ENCODE measurements at places on chromosomes 12 and 14.

DNA sequence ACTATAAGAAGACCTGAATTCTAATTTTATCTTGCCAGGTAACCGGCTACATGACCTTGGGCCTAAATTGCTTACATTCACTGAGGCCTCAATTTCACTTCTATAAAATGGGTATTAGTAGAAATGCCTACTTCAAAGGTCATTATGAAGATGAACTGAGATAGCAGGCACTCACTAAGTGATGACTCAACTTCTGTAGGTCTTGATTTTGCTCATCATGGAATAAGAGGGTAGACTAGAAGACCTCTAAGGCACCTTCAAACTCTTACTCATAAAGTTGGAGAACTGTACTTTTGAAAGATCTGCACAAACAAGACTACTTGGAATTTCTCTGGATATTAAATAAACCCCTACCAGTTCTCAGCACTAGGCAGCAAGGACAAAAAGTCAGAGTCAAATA lies 39.3 kb upstream of the FRMD6 start:
- no peak for DNase-seq

DNA sequence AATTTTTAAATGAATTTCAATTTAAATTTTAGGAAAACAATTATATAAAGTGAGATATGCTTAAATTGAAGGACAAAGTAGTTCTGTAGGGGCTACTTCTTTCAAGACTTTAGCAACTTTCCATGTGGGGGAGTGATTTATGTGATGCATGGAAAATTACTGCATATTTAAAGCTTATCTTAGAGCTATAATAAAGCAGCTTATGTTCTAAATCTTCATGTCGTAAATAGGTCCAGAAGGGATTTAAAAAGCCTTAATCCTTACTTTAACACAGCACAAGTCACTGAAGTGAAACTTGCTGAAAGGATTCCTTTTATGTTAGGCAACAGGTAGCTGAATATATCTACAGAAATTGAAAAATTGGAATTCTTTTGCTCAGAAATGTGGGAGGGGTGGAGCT lies 340.4 kb downstream of the NAV3 start:
- DNase-seq = no peak

- no peak for DNase-seq
Observed at GRCh38 chr12:29552994-29553748, 55.7 kb upstream of the OVCH1 start.

- no peak for DNase-seq
Observed at GRCh38 chr12:7075518-7075917, 15.0 kb downstream of the C1S start.

GRCh38 chr12:56723352-56723751 lies 1.7 kb downstream of the NACA start:
- no peak for DNase-seq

DNA sequence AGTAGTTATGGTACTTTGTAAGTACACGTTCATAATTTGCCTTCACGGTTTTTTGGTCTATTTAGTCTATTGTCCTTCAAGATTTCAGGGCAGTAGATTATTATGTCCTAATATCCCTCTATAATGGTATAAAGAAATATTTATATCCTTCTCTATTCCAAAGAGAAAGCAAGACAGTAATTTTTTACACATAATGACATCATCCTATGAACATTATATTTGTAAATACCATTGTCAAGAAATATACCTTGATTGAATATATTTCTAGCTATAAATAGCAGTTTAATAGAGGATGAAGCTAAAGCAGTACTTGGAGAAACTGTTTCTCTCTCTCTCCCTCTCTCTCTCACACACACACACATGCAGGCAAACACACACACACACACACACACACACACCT lies 77.0 kb downstream of the C12orf50 start:
- DNase-seq = no peak

DNA sequence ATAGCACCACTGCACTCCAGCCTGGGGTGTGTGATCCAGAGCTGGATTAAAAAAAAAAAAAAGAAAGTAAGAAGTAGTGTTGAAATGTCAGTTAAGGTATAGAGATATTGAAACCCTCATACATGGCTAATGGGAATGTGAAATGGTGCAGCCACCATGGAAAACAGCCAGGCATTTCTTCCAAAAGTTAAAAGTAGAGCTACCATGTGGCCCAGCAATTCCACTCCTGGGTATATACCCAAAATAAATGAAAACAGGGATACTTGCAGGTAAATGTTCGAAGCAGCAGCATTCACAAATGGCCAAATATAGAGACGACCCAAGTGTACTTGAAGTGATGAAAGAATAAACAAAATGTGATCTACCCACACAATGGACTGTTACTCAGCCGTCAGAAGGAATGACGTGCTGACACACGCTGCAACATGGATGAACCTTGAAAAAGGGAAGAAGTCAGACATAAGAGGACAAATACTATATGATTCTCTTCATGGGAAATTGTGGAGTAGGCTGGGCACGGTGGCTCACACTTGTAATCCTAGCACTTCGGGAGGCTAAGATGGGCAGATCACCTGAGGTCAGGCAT lies 15.2 kb downstream of the IL31 start:
- DNase-seq = no peak

All from NCI-H2107 (cell line).